ENCODE measurements at places on chromosomes 2 and 18.

DNA sequence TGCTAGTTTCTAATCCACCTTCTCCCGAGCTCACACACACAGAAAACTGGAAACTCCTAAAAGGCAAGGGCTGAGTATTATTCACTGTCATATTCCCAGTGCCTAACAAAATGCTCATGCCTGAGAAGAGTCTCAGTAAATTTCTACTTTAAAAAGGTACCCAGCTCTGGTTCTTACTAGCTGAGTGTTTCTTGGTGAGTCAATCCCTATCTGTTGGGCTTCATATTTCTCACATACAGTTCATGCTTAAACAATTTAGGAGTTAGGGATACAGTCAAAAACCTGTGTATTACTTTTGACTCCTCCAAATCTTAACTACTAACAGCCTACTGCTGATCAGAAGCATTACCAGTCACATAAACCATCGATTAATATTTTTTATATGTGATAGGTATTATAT is 204.9 kb downstream of the EN1 start:
- no peaks in the 10 kb centered on the region for H3K4me1 ChIP-seq
- no peaks in the 10 kb centered on the region for H3K36me3 ChIP-seq
- DNase-seq = no peak

- no peak overlapping the region for H3K27ac ChIP-seq
- no peaks in the 10 kb centered on the region for H3K36me3 ChIP-seq
- no peaks in the 10 kb centered on the region for H3K27me3 ChIP-seq
- no peak for DNase-seq
- H3K4me3 ChIP-seq = no peak overlapping the region
Observed at GRCh38 chr18:475202-476031, 25.1 kb downstream of the COLEC12 start.

DNA sequence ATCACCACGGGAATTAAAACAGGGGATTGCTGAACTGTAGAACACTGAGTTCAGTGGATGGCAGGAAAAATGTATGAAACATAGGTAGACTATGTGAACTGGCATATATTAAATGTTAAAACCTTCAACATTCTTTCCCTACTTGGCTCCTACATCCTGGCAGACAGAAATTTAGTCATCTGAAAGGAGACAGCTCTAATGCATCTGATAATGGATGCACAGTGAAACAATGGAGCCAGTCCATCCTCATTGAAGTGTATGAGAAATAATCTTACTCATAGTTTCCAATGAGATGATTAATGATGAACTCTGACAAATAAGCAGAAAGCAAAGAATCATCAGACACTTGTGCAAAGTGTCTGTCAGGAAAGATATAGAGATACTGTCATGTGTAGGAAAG is 1629.7 kb upstream of the TMEFF2 start:
- H3K27me3 ChIP-seq = no peaks in the 10 kb centered on the region
- DNase-seq = no peak
- no peaks in the 10 kb centered on the region for H3K36me3 ChIP-seq
- no peaks in the 10 kb centered on the region for H3K4me1 ChIP-seq
- H3K4me3 ChIP-seq = no peak overlapping the region

DNA sequence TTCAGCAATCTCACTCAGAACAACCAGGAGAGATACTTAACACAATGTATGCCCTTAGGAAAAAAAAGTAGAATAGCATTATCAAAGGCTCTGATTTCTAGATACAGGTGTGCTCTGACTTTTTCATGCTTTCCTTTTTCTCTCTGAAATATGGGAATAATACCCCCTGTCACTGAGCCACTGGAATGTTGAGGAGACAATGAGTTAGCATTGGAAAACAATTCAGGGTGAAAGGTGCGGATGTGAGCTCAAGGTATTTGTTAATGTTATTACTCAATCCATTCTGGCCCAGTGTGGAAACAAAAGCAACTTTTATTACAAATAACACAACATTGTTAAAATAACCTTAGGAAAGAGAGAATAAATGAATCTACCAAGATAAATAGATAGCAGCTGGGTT is 228.0 kb downstream of the IKZF2 start:
- H3K27me3 ChIP-seq = no peaks in the 10 kb centered on the region
- H3K4me3 ChIP-seq = no peak overlapping the region
- no peak for DNase-seq

GRCh38 chr2:240983996-240984498 is 14.4 kb upstream of the SNED1 start:
- H3K27me3 ChIP-seq = no peaks in the 10 kb centered on the region
- H3K27ac ChIP-seq = no peak overlapping the region
- DNase-seq = no peak
- no peak overlapping the region for H3K4me3 ChIP-seq

DNA sequence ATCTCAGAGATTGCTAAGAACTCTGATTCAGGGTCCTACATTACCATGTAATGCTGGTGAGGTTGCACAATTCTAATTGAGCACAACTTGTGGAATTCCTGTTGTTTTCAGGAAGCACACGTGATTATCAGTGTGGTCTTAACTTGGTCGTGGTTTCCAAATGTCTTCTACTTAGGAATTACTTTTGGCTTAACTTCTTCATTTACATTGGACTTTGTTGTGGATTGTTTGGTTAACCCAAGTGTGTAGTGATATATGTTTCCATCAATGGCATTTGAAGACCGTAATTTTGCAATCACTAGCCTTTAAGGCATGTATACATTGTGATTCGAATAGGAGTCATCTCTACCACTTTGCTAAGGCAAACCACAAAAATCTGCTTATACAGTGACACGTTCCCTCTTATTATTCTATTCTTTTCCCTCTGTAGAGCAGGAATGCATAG is 373.3 kb downstream of the IRS1 start:
- DNase-seq = no peak
- H3K4me3 ChIP-seq = no peak overlapping the region
- H3K27me3 ChIP-seq = no peaks in the 10 kb centered on the region
- no peaks in the 10 kb centered on the region for H3K4me1 ChIP-seq

DNA sequence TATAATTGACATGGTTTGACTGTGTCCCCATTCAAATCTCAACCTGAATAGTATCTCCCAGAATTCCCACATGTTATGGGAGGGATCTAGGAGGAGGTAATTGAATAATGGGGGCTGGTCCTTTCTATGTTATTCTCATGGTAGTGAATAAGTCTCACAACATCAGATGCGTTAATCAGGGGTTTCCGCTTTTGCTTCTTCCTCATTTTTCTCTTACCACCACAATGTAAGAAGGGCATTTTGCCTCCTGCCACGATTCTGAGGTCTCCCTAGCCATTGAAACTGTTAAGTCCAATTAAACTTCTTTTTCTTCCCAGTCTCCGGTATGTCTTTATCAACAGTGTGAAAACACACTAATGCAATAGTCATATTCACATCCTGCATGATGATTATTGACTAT is 1073.3 kb upstream of the CDH2 start:
- H3K4me1 ChIP-seq = no peaks in the 10 kb centered on the region
- H3K27me3 ChIP-seq = no peaks in the 10 kb centered on the region
- DNase-seq = no peak
- H3K36me3 ChIP-seq = no peaks in the 10 kb centered on the region
- no peak overlapping the region for H3K27ac ChIP-seq
- no peak overlapping the region for H3K4me3 ChIP-seq

GRCh38 chr18:4691836-4692235 is 236.7 kb upstream of the DLGAP1 start:
- no peak overlapping the region for H3K4me3 ChIP-seq
- DNase-seq = no peak
- no peaks in the 10 kb centered on the region for H3K27me3 ChIP-seq
- no peak overlapping the region for H3K27ac ChIP-seq
- no peaks in the 10 kb centered on the region for H3K36me3 ChIP-seq

- no peaks in the 10 kb centered on the region for H3K27me3 ChIP-seq
- peaks cover 4% of the 10 kb centered on the region for H3K4me1 ChIP-seq
- no peaks in the 10 kb centered on the region for H3K36me3 ChIP-seq
- no peak overlapping the region for H3K27ac ChIP-seq
Observed at GRCh38 chr2:200302940-200303727, 3.4 kb upstream of the SPATS2L start.

DNA sequence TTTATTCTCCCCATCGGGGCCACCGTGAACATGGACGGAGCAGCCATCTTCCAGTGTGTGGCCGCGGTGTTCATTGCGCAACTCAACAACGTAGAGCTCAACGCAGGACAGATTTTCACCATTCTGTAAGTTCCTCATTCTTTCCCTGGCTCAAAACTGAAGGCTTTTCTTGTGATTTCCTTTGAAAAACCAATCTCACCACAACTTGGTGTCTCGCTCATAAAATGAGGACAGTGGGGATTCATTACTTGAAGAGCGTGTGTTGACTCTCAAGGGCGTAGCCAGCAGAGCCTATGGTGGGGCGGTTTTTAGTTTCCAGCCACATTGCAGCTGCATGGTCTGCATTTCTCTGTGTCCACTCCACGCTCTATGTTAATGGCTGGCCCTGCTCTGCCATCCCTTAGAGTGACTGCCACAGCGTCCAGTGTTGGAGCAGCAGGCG is 29.0 kb downstream of the SLC1A4 start:
- no peak overlapping the region for H3K4me3 ChIP-seq
- no peaks in the 10 kb centered on the region for H3K27me3 ChIP-seq
- DNase-seq = no peak
- H3K27ac ChIP-seq = no peak overlapping the region

DNA sequence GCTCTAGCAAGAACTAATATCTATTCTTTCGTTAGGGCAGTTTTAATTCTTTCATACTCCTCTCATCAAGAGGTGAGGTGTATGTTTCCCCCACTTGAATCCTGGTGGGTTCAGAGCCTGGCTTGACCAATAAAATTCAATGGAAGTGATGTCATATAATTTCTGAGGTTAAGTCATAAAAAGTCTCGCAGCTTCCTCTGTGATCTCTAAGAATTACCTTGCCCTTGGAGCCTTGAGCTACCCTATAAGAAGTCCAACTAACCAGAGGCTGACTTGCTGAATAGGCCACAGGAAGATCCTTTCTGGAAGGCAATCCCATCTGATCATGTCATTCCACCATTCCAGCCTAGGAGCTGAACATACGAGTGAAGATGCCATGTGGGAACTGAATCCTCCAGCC is 26.1 kb upstream of the INO80D start:
- no peaks in the 10 kb centered on the region for H3K27me3 ChIP-seq
- H3K27ac ChIP-seq = no peak overlapping the region
- no peaks in the 10 kb centered on the region for H3K4me1 ChIP-seq
- no peak for DNase-seq
- no peaks in the 10 kb centered on the region for H3K36me3 ChIP-seq

- H3K36me3 ChIP-seq = peaks cover 2% of the 10 kb centered on the region
- no peaks in the 10 kb centered on the region for H3K4me1 ChIP-seq
- no peaks in the 10 kb centered on the region for H3K27me3 ChIP-seq
- no peak overlapping the region for H3K27ac ChIP-seq
- no peak for DNase-seq
Observed at GRCh38 chr2:28898048-28898447, 3.6 kb downstream of the WDR43 start.

DNA sequence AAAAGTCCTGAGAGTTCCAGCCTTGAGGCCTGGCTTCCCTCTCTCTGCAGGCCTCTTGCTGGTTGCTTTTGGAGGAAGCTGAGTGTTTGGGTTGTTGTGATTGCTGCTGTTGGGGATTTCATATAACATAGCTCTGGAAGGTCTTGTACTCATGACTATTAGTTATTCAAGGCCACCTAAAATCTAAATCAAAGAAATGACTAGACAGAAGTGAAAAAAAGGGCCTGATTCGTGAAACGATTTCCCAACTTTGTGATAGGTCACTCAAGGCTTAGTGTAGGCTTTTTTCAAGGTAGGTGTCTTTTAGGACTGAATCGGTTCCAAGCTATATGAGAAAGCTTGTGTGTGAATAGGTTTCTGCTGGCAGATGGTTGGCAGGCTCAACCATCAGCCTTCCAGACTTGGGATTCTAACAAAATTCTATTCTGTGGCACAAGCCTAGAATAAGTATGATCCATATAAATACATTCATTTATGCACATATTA is 164.4 kb downstream of the FMNL2 start:
- H3K4me1 ChIP-seq = peaks cover 24% of the 10 kb centered on the region
- H3K27me3 ChIP-seq = no peaks in the 10 kb centered on the region
- 0 out of 2 replicates have a peak overlapping the region, but pooled peaks have one; percentile 11 for H3K4me3 ChIP-seq
- no peak for DNase-seq
- H3K27ac ChIP-seq = peak overlapping the region; percentile 31

GRCh38 chr2:233469261-233470010 is 97.1 kb downstream of the USP40 start:
- no peak overlapping the region for H3K27ac ChIP-seq
- H3K4me1 ChIP-seq = no peaks in the 10 kb centered on the region
- H3K4me3 ChIP-seq = no peak overlapping the region
- no peaks in the 10 kb centered on the region for H3K27me3 ChIP-seq

GRCh38 chr2:232492963-232493700 is 5.5 kb upstream of the ECEL1 start:
- no peak for DNase-seq
- no peaks in the 10 kb centered on the region for H3K36me3 ChIP-seq
- no peaks in the 10 kb centered on the region for H3K27me3 ChIP-seq
- no peak overlapping the region for H3K27ac ChIP-seq

GRCh38 chr2:102788885-102789260 is 27.0 kb downstream of the TMEM182 start:
- no peak overlapping the region for H3K27ac ChIP-seq
- no peaks in the 10 kb centered on the region for H3K36me3 ChIP-seq
- DNase-seq = no peak
- no peak overlapping the region for H3K4me3 ChIP-seq
- H3K27me3 ChIP-seq = no peaks in the 10 kb centered on the region

GRCh38 chr18:41965634-41966255 is 10.7 kb downstream of the PIK3C3 start:
- no peak overlapping the region for H3K4me3 ChIP-seq
- H3K36me3 ChIP-seq = peaks cover 6% of the 10 kb centered on the region
- no peak for DNase-seq
- no peaks in the 10 kb centered on the region for H3K27me3 ChIP-seq

- DNase-seq = no peak
- no peak overlapping the region for H3K27ac ChIP-seq
- H3K36me3 ChIP-seq = no peaks in the 10 kb centered on the region
- H3K4me1 ChIP-seq = no peaks in the 10 kb centered on the region
- H3K27me3 ChIP-seq = no peaks in the 10 kb centered on the region
- no peak overlapping the region for H3K4me3 ChIP-seq
Observed at GRCh38 chr2:9998916-9999654, 44.3 kb upstream of the KLF11 start.

GRCh38 chr2:205837663-205838062 is 155.4 kb downstream of the NRP2 start:
- no peaks in the 10 kb centered on the region for H3K36me3 ChIP-seq
- no peak for DNase-seq
- no peak overlapping the region for H3K27ac ChIP-seq
- H3K4me1 ChIP-seq = no peaks in the 10 kb centered on the region
- no peak overlapping the region for H3K4me3 ChIP-seq

- H3K36me3 ChIP-seq = no peaks in the 10 kb centered on the region
- H3K4me1 ChIP-seq = no peaks in the 10 kb centered on the region
- no peaks in the 10 kb centered on the region for H3K27me3 ChIP-seq
- no peak overlapping the region for H3K27ac ChIP-seq
Observed at GRCh38 chr2:19547321-19547720, 188.9 kb upstream of the OSR1 start.

- H3K4me3 ChIP-seq = no peak overlapping the region
- no peaks in the 10 kb centered on the region for H3K27me3 ChIP-seq
- no peaks in the 10 kb centered on the region for H3K4me1 ChIP-seq
Observed at GRCh38 chr2:217045700-217046475, 186.0 kb upstream of the TNP1 start.

- H3K4me1 ChIP-seq = no peaks in the 10 kb centered on the region
- H3K36me3 ChIP-seq = no peaks in the 10 kb centered on the region
- DNase-seq = no peak
- H3K27me3 ChIP-seq = no peaks in the 10 kb centered on the region
Observed at GRCh38 chr18:50014606-50015005, 180.3 kb downstream of the MYO5B start.

- H3K4me1 ChIP-seq = 0 out of 2 replicates have a peak, but pooled peaks cover 3% of the 10 kb centered on the region
- no peaks in the 10 kb centered on the region for H3K36me3 ChIP-seq
Observed at GRCh38 chr2:238239543-238239862, 335 bp downstream of the HES6 start.
